ENCODE measurements at places on chromosomes 3 and 15.

DNA sequence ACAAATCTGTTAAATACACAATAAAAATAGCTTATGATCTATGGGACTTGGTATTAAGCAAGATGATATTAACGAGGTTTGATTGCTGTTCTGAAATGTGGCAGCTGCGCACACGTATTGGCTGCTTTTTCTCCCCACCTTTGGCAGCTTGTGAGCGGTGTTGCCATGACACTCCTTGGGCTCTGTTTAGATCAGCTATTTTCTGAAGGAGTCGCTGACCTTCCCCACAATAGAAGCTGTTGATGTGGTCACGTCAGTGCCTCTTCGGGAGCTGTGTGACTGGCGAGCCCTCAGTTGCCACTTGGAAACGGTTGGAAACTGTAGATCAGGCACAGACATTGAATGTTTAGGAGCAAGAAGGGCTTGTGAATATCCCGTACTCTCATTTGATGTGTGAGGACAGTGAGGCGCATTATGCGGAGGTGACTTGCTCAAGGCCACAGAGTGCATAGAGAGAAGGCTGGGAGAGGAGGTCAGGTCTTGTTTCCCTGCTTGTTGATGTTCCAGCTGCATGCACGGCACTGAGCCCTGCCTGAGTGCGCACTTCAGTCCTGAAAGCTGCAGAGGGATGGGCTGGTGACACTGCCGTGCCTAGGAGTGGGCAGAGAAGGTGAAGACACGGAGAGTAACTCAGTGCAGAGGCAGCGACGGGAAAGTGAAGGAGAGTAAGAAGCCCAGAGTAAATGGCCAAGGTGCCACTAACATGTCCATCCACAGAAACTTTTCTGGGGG lies 198.4 kb downstream of the LPP start:
- DNase-seq = no peak

- DNase-seq = no peak
These were observed 16.1 kb upstream of the LYSMD4 start for GRCh38 chr15:99749386-99749785.

GRCh38 chr3:171636666-171637065 lies 173.6 kb downstream of the PLD1 start:
- DNase-seq = no peak

DNA sequence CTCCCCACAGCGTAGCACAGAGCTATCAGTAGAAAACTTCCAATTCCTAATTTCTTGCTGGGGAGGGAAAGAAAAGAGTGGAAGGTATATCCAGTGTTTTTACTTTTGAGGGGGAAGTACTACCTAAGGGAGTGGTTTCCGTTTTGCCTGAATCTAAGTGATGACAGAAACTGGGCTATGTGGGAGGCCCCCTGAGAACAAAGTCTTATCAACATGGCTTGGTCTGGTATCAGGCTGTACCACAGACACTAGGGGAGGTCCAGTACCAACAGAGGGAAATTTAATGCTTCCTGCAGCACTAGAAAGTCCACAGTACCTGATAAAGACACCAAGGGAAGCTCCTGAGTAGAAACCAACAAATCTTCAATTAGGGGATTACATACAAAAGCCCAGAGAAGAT lies 199.2 kb downstream of the IL5RA start:
- no peak for DNase-seq

- peak; percentile 10 for DNase-seq
These were observed 83.8 kb upstream of the ROPN1 start for GRCh38 chr3:124075753-124076152.

DNA sequence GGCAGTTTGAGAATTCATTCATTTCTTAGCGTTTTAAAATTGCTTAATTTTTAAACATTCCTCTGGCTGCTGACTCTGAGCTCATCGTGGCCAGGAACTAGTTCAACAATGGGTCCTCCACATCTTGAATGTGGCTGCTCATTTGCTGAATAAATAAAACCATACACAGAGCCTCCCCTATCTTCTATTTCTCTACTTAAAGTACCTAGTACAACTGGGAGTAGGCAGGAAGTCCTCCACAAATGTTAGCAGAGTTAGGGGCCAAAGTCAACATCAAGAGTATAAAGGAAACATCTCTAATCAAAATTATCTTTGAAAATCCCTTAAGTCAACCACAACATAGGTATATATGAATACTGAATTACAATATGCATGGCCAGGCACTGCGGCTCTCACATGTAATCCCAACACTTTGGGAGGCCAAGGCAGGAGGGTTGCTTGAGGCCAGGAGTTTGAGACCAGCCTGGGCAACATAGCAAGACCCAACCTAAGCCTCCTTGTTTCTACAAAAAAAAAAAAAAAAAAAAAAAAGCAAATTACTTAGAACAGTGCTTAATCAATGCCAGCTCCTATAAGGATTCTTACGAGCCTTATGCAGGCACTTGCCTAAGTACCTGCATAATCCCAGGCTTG lies 57.5 kb upstream of the LMOD3 start:
- DNase-seq = no peak

GRCh38 chr3:164903820-164904451 lies 174.4 kb downstream of the SI start:
- DNase-seq = no peak

DNA sequence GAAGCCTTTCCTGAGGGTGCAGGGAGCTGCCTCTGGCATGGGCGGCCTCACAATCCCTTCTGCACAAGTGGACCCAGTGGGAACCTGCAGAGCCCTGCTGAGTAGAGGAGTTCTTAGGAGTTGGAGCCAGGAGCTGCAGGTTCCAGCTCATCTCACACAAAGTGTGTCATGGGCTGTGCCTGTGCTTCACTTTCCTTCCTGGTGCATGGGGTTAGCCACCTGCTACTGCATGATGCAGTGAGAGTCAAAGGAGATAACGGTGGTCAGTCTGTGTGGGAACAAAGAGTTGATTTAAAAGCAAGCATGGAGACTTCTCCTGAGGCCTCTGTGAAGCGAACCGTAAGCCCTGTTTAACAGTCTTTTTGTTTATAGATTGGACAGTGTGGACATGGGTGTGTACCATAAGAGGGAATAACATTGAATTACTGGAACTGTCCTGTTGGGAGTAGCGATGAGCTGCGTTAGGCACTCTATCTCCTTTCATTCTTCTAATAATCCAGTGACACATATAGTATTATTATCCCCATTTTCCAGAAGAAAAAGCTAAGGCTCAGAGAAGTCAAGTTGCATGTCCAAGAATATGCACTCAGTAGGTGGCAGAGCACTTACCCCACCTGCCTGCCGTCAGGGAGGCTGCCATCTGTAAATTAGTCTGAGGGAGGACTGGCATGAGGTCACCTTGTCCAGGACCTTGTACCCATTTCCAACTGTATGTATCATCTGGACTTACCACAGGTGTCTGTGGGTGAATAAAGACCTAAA lies 68.7 kb upstream of the PRR23C start:
- no peak for DNase-seq

DNA sequence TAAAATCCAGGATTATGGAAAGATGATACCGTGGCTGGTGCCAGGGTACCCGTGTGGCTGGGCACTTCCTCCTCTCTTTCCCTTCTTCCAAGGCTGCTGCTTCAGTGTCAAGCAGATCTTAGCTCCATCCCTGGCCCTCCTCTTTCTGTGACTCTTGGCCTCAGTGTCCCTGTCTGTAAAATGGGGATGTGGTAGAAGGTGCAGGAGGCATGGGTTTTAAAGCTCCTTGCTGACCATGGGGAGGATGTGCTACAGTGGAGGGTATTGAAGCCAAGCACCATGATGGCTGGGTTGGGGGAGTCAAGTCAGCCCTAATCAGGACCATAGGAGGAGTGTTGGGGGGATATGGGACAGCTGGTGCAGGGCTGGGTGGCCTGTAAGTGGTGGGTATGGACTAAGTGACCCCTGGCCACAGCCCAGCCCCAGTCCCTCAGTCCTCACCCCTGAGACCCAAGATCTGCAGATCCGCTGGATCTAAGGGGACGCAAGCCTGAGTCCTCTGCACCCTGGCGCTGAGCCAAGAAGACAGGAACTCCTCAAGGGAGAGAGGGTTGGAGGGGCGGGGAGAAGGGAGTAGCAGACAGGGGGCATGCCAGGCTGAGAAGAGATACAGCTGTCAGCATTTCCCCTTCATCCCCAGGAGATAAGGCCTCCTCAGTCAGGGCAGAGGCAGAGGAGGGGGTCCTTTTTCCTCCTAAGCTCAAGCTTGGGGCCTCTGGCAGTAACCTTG lies 12.0 kb downstream of the PTH1R start:
- DNase-seq = no peak

DNA sequence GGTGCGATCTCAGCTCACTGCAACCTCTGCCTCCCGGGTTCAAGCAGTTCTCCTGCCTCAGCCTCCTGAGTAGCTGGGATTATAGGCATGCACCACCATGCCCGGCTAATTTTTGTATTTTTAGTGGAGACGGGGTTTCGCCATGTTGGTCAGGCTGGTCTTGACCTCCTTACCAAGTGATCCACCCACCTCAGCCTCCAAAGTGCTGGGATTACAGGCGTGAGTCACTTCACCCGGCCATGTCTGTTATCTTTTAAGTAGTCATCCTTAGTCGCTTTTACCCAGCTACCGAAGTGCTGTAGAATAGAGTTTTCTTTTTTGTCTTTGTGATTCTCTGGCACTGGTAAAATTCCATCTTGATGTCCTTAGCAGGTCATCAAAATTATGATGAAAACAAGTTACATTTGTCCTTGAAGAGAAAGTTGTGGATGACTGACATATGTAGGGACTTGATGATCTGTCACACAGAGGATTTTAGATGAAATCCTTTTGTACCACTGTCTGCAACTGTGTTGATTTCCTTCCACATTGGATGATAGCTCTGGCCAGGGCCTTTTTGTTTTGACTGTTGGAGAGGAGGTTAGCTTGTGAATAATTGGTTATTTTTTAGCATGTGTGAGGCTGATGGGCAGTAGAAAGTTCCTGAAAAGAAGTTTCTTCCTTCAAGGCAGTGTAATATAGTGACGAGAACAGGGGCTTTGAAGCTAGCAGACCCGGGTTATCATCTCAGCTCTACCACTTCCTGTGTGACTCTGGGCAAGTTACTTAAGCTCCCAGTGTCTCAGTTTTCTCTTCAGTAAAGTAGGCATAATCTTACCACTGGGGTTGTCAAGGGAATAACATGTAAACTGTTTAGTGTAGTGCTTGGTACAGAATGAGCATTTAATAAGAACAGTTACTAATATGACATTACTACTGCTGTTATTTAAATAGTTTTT lies 18.8 kb downstream of the ATG7 start:
- no peak for DNase-seq

GRCh38 chr3:179482857-179483256 lies 31.6 kb upstream of the GNB4 start:
- no peak for DNase-seq

- no peak for DNase-seq
These were observed 163.4 kb downstream of the CHDH start for GRCh38 chr3:53682807-53683206.

DNA sequence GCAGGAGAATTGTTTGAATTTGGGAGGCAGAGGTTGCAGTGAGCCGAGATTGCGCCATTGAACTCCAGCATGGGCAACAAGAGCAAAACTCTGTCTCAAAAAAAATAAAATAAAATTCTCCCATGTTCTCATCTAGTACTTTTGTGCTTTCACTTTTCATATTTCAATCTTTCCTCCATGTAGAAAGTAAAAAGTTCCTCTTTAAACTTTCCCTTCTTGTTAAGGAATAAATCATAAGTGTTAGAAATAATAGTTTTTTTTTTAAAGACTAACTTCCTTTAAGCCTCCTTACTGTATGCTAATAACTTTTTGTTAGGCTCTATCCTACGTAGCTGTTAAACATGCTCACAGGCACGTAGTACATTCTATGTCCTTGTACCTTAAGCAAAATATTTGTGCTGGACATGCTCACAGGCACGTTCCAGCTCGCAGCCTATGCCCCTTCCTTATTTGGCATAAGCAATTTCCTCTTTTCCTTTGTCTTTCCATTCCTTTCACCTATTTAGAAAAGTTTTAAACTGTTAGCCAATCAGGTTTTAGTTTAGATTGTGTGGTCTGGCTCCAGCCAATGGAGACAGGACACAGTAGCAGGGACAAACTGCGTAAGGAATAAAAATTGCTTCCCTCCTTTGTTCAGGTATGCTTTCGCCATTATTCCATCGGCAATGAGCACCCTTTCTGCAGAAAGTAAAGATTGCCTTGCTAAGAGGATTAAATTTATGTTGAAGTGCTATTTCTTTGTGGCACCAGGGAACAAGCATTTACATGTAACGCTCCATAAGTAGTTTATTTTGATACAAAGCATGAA lies 38.9 kb upstream of the PIK3CB start:
- DNase-seq = no peak

DNA sequence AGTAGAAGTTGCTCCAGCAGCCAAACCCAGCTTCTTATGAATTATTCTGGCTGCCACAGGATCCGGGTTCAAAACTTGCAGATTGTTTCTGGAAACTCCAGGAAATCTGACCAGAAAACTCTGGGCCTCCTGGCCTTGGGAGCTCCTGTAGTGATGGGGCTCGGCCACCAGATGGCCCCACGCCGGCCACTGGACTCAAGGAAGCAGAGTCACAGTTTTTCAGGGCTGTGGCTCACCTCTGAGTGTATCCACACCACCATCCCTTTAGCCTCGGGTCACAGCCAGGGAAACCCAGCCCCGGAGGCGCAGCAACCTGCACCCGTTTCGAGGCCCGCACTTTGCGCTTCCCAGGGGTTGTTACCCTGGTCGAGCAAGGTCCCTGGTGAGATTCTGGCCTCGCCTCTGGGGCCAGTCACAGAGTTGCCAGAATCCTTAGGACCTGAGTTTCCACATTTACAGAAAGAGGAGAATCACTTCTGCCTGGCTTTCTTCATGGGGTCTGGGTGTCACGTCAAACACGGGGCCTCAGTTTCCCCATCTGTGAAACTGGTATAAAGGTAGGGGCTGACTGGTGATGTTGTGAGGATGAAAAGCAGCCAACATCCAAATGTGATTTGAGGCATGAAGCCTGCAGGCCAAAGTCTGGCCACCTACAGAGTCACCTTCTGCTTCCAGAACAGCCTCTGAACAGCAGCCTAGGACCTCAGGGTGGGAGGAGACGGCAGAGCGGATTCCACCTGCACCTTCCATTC lies 53.5 kb upstream of the LCTL start:
- DNase-seq = no peak

GRCh38 chr3:151384741-151385174 lies at the start of gene P2RY12:
TSS of gene P2RY12 (minus strand) at chr3:151384753. CDS start at chr3:151338845, 45,908 bp downstream.
- DNase-seq = no peak

- DNase-seq = no peak
These were observed 242.7 kb downstream of the THSD4 start for GRCh38 chr15:71357967-71358366.

DNA sequence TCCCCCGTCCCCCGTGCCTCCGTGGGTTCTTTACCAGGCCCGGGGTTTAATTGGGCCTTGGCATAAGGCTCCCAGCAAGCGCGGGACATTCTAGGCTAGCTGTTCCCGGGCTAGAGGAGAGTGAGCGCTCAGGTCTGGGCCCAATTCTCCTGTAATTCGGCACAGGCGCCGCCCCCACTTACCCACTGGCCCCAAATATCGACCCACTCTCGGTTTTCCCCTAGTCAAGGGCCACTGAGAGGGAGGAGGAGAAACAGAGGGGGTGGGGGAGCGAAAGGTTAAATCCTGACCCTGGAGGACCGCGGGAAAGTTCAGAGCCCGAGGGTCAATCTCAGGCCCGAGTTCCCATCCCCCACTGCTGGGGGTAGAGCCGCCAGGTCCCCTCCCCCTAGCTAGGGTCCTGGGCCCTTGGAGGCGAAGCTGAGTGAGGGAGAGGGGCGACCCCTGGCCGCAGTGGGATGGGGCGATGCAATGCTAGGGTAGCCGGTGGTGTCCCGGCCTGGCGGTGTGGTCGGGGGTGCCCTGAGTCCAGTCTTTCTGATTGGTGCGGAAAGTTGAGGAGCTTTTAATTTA lies 8.5 kb upstream of the ONECUT1 start:
- DNase-seq = no peak
